ENCODE measurements at places on chromosomes 1 and 21.

GRCh38 chr1:207631137-207631536, 13.8 kb upstream of the CR1L start:
- no peak for DNase-seq

DNA sequence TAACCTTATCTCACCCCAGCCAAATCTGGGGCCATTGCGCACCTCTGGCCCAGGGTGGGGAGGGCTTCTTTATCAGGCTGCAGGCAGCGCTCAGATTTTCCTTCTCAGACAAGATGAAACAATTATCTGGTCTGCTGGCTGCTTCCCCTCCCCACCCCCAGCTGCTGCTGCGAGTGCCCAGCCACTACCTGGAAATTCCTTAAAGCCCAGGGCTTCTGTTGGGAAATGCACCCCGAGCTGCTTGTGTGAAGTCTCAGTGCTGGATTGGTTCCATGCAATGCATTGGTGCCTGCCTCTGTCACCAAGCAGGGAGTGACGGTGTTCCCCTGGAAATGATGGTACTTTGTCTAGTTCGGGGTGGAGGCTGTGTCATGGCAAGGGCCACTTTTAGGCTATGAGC, 18.5 kb upstream of the ACTL8 start:
- DNase-seq = no peak

DNA sequence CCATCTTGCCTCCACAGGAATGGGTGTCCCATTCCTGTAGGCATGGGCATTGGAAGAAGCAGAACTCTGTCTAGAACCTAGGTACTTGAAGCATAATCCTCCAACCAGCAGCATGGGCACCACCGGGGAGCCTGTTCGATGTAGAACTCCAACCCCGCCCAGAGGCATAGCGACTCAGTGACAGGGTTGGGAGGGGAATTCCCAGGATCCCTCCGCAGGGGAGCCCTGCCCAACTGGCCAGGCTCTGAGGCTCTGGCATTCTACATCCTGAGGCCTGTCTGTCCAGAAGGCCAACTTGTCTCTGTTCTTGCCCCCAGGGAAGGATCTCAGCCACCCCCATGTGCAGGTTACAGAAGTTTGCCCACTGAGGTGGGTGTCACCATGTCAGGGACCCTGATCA, 38.2 kb downstream of the CACNA1S start:
- DNase-seq = no peak

GRCh38 chr1:111747282-111747734, 8.1 kb upstream of the INKA2 start:
- no peak for DNase-seq

GRCh38 chr1:21586222-21586621, 77.0 kb downstream of the ALPL start:
- no peak for DNase-seq

DNA sequence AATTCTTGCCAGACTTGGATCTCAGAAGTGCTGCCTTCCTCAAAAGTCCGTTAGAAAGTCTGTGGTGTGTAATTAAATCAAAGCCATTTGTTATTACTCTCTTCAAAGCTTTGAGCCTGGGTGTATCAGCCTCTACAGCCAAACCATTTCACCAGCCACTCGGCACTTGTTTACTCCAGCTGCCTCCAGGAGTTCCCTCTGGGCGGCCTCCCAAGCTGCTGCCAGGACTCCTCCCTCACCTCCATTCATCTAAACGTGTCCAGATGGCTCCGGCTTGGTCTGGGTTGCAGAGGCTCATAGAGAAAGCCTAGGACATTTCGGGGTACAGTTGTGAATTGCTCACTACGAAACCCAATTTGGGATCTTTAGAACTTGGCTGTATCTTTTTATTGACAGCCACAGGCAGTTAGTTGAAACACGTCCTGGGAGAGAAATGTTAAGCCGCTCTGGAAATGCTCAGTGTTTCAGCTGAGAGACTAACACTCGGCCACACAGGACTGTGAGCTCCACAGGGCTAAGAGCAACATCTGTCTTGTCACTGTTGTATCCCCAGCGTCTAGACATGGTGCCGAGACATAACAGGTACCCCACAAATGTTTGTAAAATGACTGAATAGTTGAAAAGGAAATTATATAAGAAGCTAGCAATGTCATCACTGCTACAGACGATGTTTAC, 116.9 kb upstream of the NGF start:
- no peak for DNase-seq

GRCh38 chr21:15211491-15212133, 146.8 kb upstream of the NRIP1 start:
- no peak for DNase-seq

Measured in non-pigmented ciliary epithelial cell (primary cell).